ENCODE measurements at places on chromosomes 12 and 14.

DNA sequence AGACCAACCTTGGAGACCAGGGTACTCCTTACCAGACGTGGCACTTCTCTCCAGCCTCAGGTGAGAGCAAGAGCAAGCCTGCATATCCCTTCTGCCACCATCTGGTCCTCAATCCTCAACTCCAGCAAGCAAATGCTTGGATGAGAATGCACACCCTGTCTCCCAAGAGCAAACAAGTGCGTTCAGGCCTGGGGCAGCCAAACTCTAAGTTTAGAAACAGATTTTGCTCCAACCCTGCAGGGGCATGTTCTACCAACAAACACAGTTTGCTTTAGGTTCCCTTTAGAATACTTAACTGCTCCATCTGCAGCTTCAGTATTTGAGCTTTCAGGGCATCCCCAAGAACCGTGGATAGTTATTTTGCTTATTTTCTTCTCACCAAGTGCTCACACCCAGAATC lies 55.9 kb upstream of the FICD start:
- no peak for DNase-seq

GRCh38 chr14:74867673-74868072 lies 8.3 kb downstream of the PROX2 start:
- no peak for DNase-seq

DNA sequence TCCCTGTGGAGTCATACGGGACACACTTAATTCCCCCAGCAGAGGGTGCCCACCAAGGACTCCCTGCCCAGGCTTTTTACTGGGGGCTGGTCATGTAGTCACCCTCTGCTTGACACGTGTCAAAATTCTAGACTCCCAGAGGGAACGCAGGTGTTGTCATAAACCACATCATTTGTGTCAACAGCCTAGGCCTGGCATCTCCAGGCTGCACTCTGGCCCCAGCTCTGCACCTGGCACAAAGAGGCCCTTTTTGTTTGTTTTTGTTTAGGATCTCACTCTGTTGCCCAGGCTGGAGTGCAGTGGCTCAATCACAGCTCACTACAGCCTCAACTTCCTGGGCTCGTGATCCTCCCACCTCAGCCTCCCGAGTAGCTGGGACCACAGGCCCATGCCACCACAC lies 21.1 kb downstream of the BRI3BP start:
- no peak for DNase-seq

DNA sequence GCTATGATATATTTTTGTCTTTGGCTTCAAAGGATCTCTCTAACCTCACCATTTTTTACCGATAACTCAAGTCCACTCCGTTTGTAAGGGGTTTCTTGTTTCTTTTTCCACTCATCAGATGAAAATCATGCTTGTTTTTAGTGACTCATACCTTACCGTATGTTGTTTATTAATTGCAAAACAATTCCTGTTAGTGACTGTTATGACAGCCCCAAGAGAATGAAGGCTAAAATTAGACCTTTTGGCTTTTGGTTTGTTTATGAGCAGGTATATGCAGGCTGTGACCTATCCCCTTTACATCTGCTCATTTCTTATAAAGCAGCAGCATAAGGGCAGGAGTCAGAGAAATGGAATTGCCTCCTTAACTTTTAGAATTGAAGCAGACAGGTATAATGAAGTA lies 319.8 kb downstream of the CEP128 start:
- no peak for DNase-seq

DNA sequence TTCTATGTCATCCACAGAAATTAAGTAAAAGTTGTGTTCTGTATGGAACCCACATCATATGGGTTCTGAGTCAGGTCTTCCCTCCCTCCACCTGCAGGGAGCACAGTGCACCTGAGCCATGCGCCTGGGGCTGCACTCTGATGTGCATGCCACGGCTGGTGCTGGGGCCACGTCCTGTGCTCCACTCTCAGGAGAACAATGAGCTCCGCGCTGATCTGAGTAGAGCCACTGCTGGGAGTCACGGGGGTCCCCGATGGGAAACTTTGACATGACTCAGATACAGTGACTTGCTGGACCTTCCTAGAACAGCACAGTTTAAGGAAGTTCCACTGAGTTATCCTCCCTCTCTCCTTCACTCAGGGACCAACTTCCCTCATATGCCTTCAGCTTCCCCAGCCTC lies 683.4 kb downstream of the TMEM121 start:
- DNase-seq = no peak

GRCh38 chr12:119828300-119828699 lies 48.8 kb downstream of the CIT start:
- DNase-seq = no peak

- DNase-seq = no peak
Measured at GRCh38 chr14:32565256-32565655, 236.2 kb downstream of the AKAP6 start.

GRCh38 chr14:26187996-26188620 lies 409.7 kb downstream of the NOVA1 start:
- DNase-seq = no peak

GRCh38 chr14:71539650-71540285 lies 392.5 kb upstream of the RGS6 start:
- no peak for DNase-seq

DNA sequence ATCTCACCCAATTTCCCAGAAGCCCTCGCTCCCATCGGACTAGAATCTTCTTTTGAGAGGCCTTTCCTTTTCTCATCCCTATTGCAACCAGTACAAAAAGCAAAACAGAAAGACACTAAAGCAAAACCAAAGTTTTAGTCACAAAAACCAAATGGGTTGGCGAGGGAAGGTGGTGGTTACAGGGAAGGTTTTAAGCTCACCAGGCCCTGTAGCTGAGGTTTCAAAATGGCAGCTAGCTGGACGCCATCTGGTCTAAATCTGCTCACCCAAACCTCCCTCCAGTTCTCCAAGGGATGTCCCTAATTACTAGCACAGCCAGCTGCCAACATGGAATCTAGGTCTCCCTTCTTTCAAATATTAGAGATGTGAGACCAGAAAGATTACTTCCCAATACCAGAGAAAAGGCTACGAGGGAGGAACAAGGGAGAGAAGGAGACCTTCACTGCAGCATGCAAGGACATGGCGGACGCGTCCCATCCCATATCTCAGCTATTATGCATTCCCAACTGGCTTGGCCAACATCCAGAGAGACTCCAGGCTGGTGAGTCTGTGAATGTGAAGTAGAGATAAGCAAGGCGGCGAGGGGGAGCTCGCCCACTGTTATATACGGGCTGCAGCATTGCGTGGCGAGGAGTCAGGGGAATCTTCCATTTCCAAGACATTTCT lies 70.8 kb downstream of the DPF3 start:
- no peak for DNase-seq

- DNase-seq = peak; percentile 5
Measured at GRCh38 chr12:41190338-41190737, 2.2 kb downstream of the PDZRN4 start.

GRCh38 chr12:49965836-49966235 lies 4.2 kb downstream of the AQP5 start:
- no peak for DNase-seq

GRCh38 chr12:104218935-104219334 lies 3.4 kb downstream of the TXNRD1 start:
- no peak for DNase-seq

GRCh38 chr12:12560587-12561370 lies 1.9 kb downstream of the DUSP16 start:
- peak; percentile 38 for DNase-seq

DNA sequence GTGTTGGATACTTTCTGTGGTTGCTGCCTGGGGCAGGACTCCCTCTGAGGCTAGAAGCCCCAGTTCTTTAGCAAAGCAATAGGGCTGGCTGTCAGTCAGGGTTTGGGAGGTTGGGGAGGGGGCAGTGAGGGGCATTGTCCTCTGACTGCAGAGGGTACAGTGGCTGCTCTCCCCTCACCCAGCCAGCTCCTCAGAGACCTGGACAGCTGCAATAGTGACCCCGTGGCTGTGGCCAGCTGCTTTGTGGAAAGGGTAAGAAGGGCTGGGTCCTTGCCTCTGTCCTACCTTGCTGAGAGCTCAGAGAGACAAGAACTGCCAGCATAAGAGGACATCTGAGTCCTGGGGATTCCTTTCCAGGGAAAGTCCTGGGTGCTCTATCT lies 25.8 kb downstream of the PLEKHG3 start:
- DNase-seq = no peak

GRCh38 chr14:93688239-93688666 lies 100.0 kb downstream of the PRIMA1 start:
- DNase-seq = no peak

GRCh38 chr12:116427200-116427930 lies 131.8 kb upstream of the MAP1LC3B2 start:
- no peak for DNase-seq

DNA sequence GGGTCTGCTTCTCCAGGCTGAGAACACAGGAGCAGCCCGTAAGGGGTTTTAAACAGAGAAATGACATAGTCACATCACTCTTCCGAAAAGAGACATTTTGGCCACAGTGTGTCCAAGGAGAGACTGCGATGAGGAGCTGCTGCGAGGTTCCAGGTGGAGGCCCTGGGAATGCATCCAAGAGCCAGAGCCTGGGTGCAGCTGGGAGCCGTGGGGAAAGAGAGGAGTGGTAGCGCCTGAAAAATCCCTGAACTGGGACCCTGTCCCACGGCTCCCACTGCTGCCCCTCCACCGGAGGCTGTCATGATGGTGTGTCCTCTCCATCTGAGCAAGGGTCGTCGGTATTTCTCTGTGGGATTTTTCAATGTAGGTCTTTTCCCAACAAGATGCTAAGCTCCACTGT lies 146.9 kb downstream of the BCL11B start:
- DNase-seq = no peak

DNA sequence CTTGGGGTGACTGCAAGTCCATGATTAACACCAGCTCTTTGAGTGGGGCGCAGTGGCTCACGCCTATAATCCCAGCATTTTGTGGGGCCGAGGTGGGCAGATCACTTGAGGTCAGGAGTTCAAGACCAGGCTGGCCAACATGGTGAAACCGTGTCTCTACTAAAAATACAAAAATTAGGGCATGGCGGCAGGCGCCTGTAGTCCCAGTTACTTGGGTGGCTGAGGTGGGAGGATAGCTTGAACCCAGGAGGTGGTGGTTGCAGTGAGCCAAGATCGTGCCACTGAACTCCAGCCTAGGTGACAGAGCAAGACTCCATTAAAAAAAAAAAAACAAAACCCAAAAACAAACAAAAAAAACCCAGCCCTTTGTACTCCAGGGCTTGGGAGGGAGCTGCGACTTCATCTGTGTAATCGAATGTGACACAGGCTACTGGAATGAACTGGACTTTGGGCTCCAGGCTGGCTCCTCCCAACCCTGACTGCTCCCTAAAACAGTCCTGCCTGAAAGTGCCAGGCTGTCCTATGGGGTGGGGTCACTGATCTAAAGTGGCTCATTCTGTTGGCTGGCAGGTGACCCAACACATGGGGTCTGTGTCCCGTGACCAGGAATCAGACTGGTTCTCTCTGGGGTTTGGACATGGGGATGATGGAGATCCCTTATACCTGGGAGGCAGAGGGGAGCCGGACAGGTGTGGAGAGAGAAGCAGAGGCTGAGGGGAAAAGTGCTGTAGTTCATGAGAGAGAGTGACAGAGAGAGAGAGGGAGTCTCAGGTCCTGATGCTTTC lies 9.3 kb upstream of the C12orf43 start:
- no peak for DNase-seq

- no peak for DNase-seq
Measured at GRCh38 chr12:28974166-28974565, 174.9 kb upstream of the FAR2 start.

DNA sequence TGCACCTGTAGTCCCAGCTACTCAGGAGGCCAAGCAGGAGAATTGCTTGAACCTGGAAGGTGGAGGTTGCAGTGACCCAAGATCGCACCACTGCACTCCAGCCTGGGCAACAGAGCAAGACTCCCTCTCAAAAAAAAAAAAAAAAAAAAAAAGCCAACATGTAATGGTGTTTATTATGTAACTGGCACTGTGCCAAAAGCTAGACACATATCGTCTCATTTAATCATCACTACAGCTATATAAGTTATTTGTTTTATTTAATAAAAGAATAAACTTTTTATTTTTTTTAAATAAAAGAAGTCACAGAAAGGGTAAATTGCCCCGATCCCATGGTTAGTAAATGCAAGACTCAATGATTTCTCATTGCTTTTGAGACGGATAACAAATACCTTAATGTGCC lies 76.9 kb downstream of the PTCSC3 start:
- no peak for DNase-seq

DNA sequence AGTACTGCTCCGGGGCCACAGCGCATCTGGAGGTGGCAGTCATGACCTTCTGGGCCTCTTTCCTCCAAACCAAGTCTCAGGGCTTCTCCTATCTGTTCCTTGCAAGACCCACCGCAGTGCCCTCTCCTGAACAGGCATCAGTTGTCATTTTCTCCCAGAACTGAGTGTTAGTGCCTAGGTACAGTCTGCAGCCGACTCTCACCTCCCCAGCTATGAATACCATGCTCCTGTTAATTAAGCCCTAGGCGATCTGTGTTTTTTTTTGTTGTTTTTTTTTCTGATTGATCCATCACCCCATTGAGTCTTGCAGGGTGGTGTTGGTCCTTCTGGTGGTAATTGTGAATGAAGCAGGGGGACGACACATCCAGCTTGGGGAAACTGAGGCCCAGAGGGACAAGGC lies 47.5 kb upstream of the DLK1 start:
- DNase-seq = no peak

GRCh38 chr12:102816816-102817434 lies 100.1 kb downstream of the PAH start:
- peak; percentile 1 for DNase-seq

DNA sequence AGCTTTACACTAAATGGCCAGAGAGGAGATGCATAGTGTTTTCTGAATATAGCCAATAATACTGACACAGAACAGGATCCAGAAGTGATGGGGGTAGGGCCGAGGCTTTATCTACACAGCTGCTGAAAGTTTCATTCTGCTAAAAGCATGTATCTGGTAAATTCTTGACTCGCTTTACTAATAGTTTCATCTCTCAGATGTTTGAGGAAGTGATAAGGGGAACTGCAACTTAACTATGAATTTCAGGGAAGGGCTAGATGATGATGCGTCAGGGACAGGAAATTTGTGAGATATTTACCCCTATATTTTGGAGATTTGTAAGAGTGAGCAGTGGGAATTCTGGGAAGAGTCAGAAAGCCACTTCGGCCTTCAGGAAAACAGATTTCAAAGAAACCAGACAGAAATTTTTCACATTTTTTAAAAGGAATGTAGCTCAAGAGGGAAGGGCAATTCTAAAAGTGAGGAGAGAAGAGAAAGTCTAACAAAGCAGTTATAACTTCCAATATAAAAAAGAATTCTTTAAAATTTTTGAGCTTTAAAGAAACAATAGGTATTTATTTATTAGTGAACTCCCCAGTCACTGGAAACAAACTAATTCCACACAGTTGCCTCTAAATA lies 243.1 kb downstream of the BCAT1 start:
- DNase-seq = no peak

- DNase-seq = no peak
Measured at GRCh38 chr14:56304456-56304855, 186.2 kb downstream of the PELI2 start.

DNA sequence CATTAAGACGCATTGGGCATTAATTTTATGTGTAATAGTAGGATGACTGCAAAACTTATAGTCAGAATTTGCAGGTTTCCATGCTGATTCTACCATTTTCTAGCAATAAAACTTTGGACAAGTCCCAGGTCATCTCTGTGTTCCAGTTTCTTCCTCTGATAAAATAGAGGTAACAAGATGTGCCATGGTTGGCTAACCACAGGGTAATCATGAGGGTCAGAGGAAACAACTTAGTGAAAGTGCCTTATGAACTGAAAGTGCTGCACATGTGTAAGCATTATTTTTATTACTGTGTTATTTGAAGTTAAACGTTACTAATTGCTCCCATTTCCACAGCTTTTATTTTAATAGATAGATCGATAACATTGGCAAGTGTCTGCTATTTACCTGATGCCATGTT lies 21.1 kb downstream of the SMCO2 start:
- DNase-seq = no peak

- peak; percentile 81 for DNase-seq
Measured at GRCh38 chr12:89236748-89237383, 115.4 kb downstream of the DUSP6 start.

- peak; percentile 42 for DNase-seq
Measured at GRCh38 chr12:86698641-86698980, 442.4 kb upstream of the MGAT4C start.

All from non-pigmented ciliary epithelial cell (primary cell).